ENCODE measurements at places on chromosomes 1 and 21.

DNA sequence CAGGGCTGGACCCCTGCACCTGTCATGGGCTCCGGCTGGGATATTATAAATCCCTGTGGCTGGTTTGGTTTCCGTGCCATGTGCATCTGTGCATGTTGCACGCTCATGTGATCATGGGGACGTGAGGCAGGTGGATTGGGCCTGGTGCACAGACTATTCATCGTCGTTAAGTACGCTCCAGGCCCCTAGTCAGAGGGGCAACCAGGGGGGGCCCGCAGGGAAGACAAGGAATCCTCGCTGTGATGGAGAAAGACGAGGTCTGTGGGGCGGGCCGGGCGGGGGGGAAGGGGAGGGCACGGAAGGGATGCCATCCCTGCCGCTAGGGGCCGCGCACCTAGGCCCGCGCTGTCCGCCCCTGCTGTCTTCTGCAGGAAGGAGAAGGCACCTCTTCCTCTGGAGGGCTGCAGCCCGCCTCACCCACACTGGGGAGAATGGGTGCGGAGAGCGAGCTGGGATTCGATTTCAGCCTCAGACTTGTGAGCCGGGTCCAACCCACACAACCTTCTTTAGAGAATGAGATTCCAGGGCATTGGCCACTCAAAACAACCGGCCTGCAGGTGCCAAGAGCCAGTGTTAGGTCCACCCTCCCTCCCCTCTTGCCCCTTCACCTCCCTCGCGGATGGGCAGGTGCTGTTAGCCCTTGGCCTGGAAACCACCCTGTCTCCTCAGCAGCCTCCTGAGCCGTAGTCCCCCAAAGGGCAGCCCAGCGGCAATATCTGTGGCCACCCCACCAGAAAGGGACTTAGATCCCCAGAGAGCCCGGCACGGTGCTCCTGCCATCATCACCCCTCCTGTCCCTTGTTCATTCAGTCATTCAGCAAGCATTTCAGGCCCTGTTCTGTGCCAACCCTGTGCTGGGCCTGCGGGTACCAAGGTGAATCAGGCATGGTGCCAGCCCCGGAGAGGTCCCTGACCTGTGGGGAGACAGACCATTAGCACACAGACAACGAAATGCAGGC is 950 bp upstream of the LRP8 start:
- no peak for DNase-seq

DNA sequence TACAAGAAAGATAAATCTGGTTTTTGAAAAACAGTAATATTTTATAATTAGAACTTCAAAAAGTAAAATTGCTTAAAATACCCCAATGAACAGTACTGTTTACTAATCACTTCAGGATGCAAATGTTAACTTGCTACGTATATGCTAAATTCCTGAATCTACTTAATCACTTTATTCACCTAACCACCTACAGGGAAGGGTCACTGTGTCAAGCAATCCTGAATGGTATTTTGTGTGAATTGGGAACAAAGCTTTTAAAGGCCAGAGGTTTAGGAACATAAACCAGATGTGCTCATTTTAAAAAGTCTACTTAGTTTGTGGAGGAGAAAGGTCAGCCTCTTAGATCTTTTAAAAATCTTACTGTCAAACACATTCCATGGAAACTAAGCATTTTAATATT is 1143.0 kb upstream of the ADGRL2 start:
- no peak for DNase-seq

DNA sequence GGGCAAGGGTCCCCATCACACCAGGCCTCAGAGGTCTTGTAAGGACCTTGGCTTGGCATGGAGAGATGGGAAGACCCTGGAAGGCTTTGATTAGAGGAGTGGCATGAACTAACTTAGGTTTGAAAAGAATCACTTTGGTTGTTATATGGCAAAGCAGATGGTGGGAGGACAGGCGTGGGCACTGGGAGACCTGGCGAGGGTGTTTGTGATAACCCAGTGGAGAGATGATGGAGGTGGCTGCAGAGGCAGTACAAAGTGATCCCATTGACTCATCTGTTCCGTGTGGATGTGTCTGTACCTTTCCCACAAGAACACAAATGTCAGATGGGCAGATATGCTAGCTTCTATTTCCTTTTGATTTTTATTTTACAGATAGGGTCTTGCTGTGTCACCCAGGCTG is 168.3 kb downstream of the SLC35F3 start:
- DNase-seq, result no peak

DNA sequence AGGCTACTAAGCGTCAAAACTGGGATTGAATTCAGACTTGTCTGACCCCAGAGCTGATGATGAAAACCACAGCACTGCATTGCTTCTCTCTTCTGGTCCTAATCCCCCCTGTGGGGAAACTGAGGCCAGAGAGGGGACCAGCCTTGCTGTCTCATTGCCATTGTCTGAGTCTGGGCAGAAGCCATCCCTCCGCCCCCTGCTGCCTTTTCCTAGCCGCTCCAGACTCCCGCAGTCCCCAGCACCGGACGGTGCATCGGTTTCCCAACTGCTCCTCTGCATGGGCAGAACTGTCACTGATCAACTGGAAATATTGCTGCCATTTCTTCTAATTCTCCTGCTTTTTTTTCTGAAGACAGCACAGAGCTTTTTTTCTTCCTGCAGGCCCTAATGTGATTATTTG is 157.4 kb downstream of the ACTL8 start:
- DNase-seq, result no peak

DNA sequence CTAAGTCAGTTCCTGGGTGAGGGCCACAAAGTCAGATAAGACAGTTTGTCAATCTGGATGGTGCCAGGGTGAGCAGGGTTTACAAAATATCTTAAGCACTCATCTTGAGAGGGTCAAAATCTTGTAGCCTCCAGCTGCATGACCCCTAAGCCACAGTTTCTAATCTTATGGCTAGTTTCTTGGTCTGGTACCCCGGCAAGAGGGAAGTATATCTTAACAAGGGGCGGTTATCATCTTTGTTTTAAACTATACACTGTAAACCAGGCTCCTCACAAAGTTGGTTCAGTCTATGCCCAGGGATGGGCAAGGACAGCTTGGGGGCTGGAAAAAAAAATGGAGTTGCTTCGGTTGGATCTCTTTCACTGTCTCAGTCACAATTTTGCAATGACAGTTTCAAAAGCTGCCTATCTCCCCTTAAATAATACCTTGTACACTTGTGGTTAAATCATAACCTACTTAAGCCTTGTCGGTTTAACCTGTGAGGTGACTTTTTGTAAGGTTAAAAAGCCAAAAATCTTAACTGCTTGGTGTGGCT is 7.8 kb upstream of the CD46 start:
- no peak for DNase-seq

GRCh38 chr1:180428782-180429695 is 73.3 kb downstream of the ACBD6 start:
- no peak for DNase-seq

DNA sequence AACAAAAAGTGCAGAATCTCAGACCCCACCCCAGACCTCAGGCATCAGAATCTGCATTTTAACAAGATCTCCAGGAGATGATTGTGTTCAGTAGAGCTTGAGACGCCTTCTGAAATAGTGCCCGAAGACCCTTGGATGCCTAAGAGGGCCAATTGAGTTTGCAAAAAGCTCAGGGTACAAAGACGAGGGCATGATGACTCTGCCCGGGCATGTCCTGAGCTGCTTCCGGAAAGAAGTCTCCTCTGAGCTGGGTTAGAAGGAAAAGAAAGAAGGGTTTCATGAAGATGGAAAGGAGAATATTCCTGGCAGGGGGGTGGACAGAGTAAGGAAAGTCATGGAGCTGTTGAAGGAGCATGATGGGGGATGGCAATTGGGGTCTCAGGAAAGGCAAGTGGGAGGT is 246.1 kb upstream of the TMEM51 start:
- DNase-seq, result no peak

DNA sequence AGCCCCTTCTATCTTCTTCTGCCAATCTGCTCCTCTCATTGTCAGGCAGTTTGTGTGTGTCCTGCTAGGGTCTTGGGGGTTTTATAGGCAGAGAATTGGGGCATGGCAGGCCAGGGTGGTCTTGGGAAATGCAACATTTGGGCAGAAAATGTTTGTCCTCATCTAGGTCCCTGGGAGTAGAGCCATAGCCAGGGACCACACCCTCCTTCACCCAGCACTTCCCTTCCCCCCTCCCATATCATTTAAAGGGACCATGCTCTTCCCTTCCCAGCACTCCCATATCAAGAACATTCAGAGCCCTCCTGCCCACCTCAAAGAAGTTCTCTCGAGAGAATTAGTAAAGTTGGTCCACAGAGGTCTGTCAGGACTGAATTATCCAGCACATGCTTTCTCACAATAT is 41.7 kb downstream of the ZNF697 start:
- DNase-seq, result no peak

- no peak for DNase-seq
Observed at GRCh38 chr1:29826646-29827045, 590.3 kb downstream of the PTPRU start.

DNA sequence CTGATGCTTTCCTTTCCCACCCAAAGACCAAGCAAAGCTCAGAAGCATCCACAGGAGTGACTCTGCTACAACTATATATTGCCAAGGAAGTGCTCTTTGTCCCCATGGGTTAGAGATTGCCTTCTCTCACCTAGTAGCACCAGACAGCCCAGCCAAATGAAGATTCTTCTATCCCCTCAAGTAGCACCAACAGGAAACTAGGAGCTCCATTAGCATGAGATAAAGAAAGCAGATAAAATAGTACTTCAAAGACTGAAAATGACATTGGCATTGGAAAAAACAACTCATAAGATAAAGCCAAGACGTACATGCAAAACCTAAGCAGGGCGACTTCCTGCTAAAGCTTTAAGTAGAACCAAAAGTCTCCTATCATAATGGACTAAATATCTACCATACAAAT is 871.5 kb downstream of the AMY1C start:
- DNase-seq, result no peak

GRCh38 chr1:172547071-172547470 is 14.1 kb downstream of the SUCO start:
- no peak for DNase-seq

DNA sequence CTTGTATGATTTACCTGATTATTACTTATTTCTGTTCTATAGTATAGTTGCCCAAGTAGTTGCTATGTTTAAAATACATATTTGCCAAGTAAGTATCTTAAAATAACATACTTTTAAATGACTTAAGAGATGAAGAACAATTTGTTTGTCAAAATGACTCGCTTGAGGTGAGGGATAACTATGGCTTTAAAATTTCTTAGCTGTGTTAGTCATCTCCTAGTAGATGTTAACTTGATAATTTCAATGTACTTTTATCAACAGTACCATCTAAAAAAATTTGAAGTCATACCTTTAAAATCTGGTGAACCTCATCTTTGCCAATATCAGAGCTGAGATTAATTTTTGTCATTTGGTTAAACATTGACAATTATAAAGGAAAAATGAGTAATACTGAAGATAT is 37.7 kb downstream of the ODR4 start:
- no peak for DNase-seq

- no peak for DNase-seq
Observed at GRCh38 chr1:21510885-21511578, 1.8 kb downstream of the ALPL start.

DNA sequence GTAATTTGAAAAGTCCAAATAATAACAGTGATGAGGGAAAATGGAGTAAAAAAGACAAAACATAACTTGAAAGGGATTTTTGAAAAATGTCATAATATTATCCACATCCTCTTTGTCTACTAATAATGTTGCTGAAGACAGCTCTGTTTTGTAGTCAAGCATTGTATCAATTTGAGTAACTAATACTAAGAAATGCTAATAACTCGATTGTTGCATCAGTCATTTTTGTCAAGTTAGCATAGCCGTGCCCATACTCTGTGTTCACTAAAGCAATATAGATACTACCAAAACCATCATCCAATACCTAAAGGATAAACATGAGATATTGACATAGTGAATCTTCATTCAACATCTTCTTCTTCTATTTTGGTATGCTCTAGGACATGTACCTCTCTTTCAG is 17.3 kb downstream of the PDC start:
- DNase-seq, result no peak

DNA sequence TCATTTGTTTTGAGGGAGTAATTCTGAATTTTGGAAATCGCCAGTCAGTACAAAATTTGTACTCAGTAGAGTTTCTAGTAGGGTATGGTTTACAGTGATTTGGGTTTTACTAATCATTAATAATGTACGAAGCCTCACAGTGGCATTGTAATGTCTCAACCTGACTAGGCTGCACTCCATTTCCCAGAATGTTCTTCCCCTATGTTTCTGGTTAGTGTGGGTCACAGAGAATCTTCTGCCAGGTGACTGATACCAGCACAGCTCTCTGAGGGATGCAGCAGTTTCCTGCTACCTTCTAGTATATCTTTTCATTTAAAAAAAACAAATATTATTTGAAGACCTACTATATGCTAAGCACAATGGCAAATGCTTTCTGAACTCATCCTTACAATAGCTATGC is 112.9 kb downstream of the PTPN14 start:
- DNase-seq, result no peak

GRCh38 chr1:200042552-200043335 is 15.2 kb downstream of the NR5A2 start:
- no peak for DNase-seq

- no peak for DNase-seq
Observed at GRCh38 chr1:40905061-40905460, 42.9 kb upstream of the CITED4 start.
